ENCODE measurements at places on chromosomes 2 and 18.

GRCh38 chr2:201127570-201127969, 11.6 kb downstream of the CFLAR start:
- DNase-seq, result no peak

DNA sequence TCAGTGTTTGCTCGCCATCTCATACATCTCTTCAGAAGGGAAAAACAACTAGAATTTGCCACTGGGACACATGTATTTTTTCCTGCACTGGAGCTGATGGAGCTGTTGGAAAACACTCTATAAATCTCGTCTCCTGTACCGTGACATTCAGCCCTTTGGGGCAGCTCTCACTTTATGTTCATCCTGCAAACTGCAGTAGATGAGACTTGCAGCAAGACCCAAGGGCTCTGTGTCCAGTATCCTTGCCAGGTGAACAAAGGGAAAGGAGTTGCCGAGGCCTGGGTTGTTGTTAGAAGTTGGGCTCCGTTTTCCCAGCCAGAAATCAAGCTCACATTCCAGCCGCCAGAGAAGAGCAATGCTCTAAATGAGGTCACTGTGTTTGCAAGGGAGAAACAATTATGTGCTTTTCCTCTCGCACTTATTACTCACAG, 285.1 kb downstream of the SLC4A3 start:
- peak; percentile 87 for DNase-seq

DNA sequence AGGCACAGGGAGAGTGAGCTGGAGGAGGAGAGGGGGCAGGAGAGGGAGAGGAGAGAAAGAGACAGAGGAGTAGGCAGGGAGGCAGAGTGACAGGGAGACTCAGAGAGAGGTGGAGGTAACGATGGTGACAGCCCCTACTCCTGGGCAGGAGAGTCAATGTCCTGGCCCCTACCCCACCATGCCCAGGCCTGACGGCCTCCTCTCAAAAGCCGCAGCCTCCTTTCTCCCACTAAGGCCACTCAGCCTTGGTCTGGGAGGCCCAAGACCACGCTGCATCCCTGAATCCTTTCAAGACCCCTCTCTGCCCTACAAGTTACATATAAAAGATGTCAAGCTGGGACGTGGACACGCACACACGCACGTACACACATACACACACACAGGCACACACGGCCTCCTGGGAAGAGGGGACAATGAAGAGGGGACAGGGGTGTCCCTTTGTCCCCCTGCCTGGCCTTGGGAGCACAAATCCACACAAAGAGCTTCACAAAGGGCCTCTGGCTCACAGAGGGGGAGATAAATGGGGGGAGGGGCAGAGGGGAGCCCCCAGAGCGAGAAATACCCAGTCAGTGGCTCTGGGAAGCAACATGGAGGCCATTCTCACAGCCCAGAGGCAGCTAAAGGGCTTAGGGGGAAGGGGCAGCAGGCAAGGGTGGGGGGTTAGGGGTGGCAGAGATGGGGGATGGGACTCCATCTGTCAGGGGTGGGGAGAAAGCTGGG, 19.5 kb upstream of the TNS1 start:
- peak; percentile 28 for DNase-seq

- DNase-seq, result no peak
Observed at GRCh38 chr2:28725021-28725711, 26.5 kb upstream of the PPP1CB start.

DNA sequence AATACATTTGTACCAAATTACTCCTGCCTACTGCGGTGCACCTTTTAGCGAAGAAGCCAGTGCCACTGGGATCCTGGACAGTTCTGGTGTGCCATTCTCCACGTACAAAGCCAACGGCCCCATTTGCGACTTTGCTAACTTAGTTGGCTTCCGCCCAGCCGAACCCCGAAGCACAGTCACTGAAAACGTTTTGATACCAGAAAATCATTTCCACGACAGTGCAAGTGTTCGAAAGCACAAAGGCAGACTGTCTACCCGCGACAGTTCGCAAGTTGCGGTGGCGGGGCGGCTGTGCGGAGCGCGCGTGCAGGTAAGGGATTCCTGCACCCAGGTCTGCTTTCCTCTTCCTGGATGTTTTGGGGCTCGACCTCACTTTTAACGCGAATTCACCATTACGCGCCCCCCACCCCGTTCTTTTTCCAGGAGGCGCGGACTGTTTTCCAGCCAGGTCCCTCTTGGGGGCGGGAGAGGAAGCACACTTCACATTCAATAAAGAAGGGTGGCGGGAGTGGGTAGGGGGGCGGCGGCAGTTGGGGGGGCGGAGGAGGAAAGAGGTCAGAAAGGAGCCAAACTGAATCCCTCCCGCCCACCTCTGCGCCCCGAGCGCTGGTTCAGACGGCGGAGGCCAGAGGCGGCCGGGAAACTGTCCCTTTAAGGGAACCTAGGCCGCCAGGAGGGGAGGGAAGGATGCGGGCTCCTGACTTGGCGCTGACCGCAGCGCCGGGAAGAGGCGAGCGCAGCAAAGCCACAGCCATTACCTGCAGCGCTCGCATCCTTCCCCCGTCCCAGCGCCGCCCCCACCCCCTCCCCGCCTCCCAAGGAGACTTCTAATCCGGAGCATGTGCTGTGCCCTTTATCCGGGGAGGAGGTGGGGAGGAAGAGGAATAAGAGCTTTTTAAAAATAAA, 107.4 kb upstream of the KCTD1 start:
- peak; percentile 85 for DNase-seq

- no peak for DNase-seq
Observed at GRCh38 chr2:141923657-141924056, 207.2 kb downstream of the LRP1B start.

DNA sequence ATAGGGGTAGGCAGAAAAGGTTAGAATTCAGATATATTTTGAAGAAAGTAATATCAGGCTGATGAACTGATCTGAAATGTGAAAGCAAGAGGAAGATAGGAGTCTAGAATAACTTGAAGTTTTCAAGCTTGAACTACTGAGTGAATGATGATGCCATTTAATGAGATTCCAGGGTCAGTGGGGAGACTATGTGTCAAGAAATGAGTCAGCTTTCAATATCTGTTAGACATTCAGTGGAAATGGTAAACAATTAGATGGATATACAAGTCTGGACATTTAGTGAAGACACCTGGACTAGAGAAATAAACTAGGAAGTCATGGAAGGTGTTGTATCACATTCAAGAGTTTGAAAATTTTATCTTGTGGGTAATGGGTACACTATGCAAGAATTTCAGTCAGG, 326.9 kb downstream of the FSIP2 start:
- no peak for DNase-seq

DNA sequence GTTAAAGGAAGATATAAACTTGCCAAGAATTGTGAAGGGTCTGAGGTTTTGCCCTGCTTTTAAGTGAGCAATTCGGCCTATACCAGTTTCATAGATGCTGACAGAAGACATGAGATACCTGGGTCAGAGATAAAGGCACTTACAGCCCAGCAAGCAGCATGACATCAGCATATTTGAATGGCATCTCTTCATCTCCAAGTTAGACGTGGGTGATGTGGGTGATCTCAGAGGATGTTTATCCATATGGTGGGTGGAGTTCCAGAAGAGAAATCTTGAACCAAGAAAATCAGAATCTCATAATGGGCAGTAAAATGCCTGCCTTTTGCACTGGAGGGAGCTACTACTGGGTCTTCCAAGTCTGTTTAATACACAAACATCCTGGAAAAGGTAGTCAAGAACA, 44.7 kb downstream of the GYPC start:
- no peak for DNase-seq

GRCh38 chr2:74052732-74053710, 68.3 kb downstream of the TET3 start:
- DNase-seq, result no peak

DNA sequence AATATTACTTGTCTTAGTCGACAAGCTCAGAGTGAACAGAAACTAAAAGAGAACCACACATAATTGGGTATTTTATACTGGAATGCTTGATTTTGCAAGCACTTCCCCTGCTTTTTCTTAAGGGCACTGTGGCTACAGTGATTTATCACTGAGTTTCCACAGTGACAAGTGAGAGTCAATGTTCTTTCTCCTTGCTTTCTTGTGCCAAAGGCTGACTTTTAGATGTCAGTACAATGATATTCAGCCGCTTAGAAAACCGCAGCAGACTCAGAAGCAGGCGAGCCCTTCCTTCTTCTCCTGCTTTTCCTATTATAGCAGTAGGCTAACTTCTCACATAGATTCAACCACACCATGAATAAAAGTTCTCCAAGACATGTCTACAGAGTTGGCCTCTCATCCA, 1603.6 kb upstream of the NXPH2 start:
- DNase-seq, result no peak

GRCh38 chr2:232562515-232563151, 12.1 kb downstream of the EIF4E2 start:
- no peak for DNase-seq

GRCh38 chr2:3102081-3102921, 275.3 kb downstream of the EIPR1 start:
- DNase-seq, result no peak

- DNase-seq, result no peak
Observed at GRCh38 chr2:232516551-232516950, 3.6 kb upstream of the PRSS56 start.

- DNase-seq, result no peak
Observed at GRCh38 chr18:78790511-78790910, 189.1 kb upstream of the SALL3 start.

GRCh38 chr18:39389800-39390379, 1824.3 kb upstream of the CELF4 start:
- DNase-seq, result no peak

DNA sequence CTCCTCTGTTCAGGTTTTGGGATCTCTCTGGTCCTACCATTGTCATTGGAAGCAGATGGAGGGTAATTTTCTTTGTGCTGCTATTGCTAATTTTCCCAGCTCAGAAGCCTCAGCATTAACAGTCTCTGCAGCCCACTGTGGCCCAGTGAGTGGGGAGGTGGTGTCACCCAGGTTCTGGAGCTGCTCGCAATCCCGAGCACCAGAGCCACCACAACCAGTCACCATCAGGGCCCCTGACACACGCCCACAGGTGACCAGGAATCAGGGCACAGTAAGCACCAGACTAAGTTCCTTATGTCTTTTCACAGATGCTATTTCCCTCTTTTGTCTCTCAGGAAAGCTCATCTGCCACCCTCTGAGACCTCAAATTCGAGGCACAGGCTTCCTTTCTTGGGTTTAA, 87.9 kb downstream of the SEPTIN10 start:
- no peak for DNase-seq

DNA sequence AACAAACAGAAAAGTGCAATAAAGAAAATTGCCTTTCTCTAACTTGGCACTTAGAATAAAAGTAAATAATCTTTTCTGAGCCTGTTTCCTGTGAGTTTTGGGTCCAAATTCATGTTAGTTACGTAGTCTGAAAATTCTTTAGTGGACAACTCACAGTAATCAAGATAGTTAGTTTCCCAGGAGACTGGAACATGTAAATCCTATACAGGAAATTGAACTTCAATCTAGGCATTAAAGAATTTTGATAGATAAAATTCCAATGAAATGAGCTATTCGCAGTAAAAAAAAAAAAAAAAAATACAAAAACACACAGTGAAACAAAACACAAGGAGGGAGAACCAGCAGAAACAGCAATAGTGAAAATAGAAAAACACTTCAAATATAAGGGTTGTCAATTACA, 83.8 kb upstream of the REG3G start:
- no peak for DNase-seq

GRCh38 chr2:227661025-227661649, 5.5 kb upstream of the SCYGR5 start:
- DNase-seq, result no peak

- no peak for DNase-seq
Observed at GRCh38 chr18:61991836-61992235, 99.0 kb upstream of the RNF152 start.

DNA sequence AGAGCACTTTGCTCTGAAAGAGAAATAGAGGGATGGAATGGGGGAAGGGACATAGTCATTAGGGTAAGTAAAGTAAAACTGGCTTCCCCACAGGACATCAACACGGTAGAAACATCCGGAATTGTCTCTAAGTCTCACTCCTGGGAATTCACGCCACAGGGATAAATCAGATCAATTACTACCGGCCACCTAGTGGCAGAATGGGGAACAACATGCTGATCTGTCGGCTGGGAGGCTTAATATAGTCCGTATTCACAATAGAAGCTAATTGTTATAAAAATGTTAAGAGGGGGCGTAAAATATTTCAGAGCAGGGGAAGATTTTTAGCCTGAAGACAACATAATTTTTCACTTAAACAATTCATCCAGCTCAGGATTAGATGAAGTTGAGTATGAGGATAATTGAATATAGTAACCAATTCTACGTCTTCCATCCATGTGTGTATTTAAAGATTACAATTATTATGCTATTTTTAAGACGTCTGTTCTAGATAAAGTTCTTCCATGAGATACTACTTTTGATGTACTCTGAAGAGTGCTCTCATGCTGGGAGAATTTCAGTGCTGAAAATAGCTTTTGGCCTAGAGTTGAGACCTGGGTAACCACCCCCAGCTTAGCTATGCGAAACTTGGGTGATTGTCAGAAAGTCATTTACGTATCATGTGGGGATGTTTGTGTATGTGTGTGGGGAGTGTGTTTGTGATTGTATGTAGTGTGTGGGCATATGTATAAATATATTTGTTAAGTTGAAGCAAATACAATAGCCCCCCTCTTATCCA, 65.7 kb downstream of the LRRTM1 start:
- DNase-seq, result no peak

DNA sequence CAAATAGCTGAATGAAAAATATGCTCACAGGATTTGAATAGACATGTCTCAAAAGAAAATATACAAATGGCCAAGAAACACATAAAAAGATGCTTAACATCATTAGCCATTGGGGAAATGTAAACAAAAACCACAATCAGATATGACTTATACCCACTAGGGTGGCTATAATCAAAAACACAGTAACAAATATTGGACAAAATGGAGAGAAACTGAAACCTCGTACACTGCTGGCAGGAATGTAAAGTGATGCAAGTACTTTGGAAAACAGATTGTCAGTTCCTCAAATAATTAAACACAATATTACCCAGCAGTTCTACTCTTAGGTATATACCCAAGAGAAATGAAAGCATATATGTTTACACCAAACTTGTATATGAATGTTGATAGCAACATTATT, 213.0 kb downstream of the PHLPP1 start:
- DNase-seq, result no peak

DNA sequence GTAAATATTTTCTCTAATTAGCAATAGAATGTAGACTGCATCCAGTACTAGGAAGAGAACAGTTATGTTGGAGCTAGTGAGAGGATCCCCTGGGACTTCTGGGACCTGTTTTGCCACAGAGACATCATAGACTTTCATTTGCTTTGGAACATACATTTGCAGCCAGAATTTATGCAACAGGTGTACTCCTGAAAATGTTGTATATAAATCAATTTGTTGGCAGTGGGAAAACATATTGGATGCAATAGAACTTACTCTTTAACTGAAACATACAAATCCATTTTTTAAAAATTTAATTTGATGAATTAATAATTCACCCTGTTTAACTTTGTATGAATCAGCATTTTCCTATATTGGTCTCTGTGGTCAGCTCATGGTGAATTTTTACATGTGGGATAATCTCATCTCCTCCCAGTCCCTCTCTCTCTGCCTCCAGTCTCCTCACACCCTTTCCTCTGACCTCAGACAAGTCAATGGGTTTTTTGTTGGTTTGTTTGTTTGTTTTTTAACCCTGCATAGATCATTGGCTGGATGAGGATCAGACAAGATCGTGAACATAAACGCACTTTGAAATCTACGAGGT, 263.0 kb downstream of the LPIN1 start:
- no peak for DNase-seq

All from left hindlimb (tissue), 1 donor.